ENCODE measurements at places on chromosomes 13 and 19.

- DNase-seq, result no peak
Measured at GRCh38 chr19:6423499-6424194, 964 bp downstream of the KHSRP start.

GRCh38 chr13:24650161-24650560 is 30.0 kb upstream of the ATP12A start:
- no peak for DNase-seq

GRCh38 chr19:8075158-8076074 is 22.9 kb downstream of the CCL25 start:
- no peak for DNase-seq

- no peak for DNase-seq
Measured at GRCh38 chr13:72920097-72920496, 138.2 kb downstream of the PIBF1 start.

- DNase-seq, result no peak
Measured at GRCh38 chr13:110261166-110262081, 45.5 kb downstream of the COL4A1 start.

Data from tibial nerve (tissue), 4 donors.